ENCODE measurements at places on chromosomes 12 and 14.
A peak's percentile ranks its signal among the peaks of the same experiment; 100 is the strongest.

DNA sequence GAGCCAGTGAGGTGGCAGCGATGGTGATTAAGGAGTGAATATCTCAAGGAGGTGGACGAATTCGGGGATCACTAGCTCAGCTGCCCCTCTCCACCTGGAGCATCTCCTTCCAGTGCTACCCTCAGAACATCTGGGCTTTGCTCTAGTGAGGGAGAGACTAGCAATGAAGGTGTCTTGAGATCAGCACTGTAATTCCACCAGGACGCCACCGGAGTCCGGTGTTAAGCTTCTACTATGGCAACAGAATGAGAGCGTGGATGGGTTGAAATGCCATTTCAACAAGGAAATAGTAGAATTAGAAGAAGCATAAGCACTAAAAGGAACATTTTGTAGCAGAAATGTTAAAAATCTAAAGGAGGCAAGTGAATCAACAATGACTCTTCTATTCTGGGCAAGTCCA is 61.1 kb downstream of the NTF3 start:
- no peak for DNase-seq

DNA sequence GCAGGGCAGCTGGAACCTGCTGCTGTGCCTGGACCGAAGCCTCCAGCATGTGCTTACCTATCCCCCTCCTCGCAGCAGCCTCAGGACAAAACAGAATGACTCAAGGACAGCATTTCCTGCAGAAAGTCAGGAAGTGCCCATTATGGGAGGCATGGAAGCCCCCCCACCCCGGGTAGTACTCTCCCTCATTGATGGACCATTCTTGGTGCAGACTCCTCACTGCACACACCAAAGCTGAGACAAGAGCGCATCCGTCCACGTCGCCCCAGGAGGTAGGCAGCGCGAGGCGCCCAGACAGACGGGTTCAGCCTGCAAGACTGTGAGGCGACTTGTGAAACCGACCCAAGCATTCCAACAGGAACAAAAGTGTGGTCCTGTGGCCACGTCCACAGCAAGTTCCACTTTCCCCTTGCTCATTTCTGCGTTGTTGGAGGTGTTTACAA is 243.9 kb upstream of the ATXN7L3B start:
- no peak for DNase-seq

- DNase-seq, result no peak
These were observed 10.8 kb upstream of the GPRC5A start for GRCh38 chr12:12880537-12880936.

DNA sequence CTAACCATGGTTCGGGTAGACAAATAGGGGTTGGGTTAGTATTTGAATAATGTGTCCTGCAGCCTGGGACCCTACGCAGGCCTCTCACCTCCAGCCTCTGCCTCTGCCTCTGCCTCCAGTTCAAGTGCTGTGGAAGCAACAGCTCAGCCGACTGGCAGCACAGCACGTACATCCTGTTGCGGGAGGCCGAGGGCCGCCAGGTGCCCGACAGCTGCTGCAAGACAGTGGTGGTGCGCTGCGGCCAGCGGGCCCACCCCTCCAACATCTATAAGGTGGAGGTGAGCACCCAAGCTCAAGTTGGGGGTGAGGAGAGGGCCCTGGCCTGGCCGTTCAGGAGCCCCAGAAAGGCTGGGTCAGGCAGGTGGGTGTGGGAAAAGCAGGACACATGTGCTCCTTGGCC is 55.9 kb downstream of the TSPAN11 start:
- no peak for DNase-seq

DNA sequence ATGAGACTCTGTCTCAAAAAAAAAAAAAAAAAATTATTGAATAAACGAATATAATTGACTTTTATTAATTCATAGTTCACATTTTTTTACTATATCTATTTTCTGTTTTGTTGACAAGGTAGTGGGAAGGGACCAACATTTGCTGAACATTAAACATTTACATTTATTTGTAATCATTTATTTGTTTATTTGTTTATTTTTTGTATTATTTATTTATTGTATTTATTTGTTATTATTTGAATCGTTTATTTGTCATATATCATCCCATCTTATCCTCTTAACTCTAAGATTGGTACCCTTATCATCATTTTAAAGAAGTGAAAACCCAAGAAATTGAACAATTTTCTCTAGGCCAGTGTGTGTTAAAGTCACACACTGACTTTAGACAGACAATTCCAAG is 101.5 kb downstream of the SYT1 start:
- no peak for DNase-seq

- DNase-seq, result no peak
These were observed 284.0 kb downstream of the PRKD1 start for GRCh38 chr14:29643433-29644211.

DNA sequence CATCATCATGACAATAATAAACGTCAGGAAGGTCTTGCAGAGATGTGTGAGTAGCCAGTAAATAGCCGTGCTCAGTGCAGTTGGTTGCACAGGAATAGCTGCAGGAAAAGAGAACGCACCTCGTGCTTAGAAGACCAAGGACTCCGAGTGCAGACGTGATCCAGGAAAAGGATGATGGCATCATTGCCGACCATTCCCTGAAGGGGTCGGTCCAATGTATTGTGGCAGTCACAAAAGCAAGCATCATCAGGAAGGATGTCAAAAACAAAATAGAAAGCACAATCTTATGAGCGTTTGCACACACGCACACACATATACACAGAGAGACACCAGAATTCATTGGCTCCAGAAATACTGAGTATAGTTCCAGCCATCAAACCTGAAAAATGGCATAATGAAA is 12.8 kb downstream of the DUSP6 start:
- DNase-seq, result no peak

DNA sequence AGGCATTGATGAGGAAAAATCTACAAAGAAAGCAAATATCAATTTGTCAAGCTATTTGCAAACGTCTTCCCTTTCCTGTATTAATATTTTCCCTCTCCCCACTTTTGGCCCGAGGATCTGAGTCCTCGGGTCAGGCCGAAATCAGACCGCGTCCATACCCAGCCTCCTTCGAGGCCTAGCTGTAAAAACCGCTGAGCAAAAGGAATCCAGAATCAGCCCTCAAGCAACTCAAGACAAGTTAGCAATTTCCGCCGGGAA is 353 bp upstream of the MAPK1IP1L start:
- DNase-seq, result no peak

DNA sequence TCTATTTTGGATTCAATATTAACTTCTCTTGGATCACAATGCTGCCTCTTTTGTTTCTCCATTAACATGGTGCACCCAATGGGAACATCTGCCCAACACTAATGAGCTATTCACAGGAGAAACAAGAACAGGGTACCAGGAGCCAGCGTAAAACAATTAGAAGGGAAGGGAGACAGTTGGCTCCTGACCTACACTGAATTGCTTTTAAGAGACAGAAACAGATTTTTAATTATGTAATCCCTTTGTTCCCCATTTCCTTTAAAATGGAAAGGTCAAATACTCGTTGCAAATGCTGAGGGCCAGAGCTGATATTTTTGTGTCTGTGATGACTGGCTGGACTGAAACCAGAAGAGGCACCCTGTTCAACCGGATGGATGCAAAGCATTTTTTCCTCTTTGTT is 108.3 kb downstream of the SEC23A start:
- no peak for DNase-seq

DNA sequence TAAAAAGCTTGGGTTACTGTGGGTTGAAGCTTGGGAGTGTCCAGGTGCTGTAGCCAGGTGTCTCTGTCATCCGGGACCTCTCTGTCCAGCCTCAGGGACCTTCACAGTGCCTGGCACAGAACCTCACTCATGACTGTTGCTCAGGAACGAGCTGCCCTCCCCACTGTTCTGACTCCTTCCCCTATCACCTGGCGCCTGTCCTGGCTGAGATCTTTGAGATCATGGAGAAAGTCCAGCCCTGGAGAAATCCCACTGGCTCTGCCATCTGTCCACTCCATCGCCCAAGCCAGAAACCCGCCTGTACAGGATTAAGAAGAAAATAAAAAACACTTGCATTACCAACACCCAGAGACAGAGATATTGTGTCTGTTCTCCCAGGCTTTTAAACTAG is 53.5 kb downstream of the DGLUCY start:
- no peak for DNase-seq

- DNase-seq, result peak; percentile 20
These were observed 618.5 kb downstream of the NRXN3 start for GRCh38 chr14:78788467-78789360.

- no peak for DNase-seq
These were observed 105.1 kb upstream of the NAV3 start for GRCh38 chr12:77725611-77726010.

- DNase-seq, result no peak
These were observed 17.8 kb downstream of the EEA1 start for GRCh38 chr12:92911339-92911738.

DNA sequence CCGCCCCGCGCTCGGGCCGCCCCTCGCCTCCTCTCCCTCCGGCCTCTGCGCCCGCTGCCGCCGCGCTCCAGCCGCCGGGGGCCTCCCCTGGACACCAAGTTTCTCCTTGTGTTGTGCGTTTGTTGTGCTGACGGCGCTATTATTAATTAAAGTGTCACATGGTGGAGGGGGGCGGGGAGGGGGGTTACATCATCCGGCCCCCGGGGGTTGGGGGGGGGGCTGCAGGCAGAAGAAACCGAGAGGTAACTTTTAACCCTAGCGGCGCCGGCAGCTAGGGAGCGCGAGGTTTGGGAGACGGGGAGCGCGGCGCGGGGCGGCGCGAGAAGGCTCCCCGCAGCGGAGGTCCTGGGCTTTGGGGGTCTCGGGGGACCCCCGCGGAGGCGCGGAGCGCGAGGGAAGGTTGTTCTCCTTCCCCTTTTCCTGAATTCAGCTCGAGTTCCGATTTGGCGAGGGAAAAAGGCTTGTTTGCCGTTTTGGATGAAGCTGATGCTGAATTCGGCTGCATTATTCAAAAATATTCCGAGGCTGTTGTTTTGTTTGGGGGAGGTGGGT is at the start of gene HRK:
HRK (minus strand) TSS at position 117 of the 552 bp plus-strand sequence. CDS start 134 bp downstream, outside the sequence.
- DNase-seq, result no peak

- no peak for DNase-seq
These were observed 119.2 kb downstream of the PDE3A start for GRCh38 chr12:20487519-20487918.

DNA sequence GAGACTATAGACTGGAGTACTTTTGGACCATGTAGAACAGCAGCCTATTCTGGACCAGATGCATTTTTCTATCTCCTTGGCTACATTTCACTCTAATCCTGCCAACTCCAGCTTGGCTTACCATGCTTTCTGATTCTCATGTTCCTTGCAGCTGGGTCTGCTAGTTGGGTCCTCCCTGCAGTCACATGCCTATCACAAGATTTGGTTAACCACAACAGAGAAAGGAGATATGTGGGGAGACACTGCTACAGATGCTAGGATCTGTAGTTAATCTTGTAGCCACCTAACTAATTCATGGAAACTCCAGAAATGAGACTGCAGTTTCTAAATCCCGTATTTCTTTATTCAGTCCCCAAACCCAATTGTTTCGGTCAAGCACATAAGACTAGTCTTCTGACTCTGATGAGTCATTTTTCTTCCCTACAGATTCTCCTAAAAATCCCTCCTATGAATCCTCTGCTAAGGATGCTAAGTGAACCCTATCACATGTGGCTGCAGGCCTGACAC is 410.6 kb downstream of the DAD1 start:
- no peak for DNase-seq

DNA sequence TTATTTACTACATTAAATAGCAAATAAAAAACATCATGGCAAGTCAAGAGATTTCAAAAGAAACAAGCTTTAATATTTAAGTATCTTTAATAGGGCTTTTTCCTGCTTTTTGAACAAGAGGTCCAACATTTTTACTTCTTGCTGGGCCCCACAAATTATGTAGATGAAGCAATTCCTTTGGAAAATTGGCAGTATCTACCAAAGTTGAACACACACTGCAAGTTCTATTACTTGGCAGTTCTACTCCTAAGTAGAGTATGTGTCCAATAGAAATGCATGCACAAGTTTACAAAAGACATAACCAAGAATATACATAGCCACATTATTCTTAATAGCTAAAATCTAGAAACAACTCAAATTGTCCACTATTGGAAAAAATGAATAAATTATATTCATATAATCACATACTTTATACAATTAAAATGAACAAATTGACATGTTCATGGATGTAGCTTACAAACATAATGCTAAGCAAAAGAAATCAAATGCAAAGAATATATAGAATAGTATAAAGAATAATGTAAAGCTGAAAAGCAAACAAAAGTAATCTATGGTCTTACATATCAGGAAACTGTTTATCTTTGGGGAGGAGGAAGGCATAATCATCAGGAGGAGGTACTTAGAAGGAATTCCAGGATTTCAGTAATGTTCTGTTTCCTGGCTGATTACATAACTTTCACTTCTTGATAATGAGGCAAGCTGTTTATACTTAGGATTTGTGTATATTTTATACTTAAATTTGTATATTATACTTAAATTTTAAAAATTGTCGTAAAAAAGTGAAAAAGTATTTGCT is 6.5 kb upstream of the TMBIM4 start:
- no peak for DNase-seq

DNA sequence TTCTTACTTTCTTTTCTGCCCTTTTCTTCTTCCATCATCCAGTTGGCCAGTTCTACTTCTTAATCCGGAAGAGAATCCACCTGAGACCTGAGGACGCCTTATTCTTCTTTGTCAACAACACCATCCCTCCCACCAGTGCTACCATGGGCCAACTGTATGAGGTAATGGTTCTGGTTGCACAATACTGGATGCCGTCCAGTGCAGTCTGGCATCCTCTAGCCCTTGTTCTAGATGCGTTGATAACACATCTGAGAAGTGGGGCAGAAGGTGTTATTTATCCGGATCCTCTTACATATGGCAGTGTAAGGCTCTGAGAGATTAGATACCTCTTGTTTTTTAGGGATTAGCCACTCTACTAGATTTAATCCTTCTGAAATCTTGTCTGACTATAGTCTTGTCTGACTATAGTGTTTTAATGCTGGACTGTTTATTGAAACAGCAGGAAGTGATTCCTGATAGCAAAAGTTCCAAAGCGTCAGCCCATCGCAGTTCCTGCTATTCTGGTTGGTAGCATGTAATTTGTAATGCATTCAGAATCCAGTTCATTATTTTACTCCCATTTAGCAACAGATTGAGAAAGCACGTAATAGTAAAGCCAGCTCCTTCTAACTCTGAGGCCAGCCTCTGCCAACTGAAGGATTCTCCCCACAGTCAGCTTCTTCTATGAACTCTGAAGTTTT is 7.9 kb downstream of the GABARAPL1 start:
- DNase-seq, result no peak

GRCh38 chr14:60968099-60968498 is 12.8 kb downstream of the TRMT5 start:
- DNase-seq, result no peak

DNA sequence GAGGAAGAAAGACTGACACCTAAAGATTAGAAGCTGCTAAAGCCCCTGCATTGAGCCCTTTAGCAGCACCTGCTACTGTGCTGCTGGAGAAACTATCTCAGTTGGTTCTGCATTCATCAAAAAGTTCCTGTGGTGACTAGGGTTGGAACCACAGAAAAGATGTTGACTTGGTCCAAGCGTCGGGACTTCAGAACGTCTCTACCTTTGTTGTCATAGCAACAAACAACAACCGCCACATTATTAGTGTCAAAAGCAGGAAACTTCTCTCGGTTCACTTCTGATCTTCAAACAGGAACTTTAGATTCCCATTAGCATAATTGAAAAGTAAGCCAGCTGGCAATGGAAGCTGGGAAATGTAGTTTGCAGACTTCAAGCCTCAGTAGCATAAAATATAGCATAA is 368.0 kb downstream of the SEC23A start:
- DNase-seq, result no peak

Measured in GM12865 (cell line).